Left lung (tissue), 14 donors: ENCODE measurements at places on chromosomes 1 and 21. TPM values are rescaled to one million over a fixed set of nuclear protein-coding genes. Genes with fewer than 3 reads are reported as not detected.

Gene ATP6V1G3
- not detected for total RNA-seq

Gene ATP1A2
- 2.8 TPM for total RNA-seq

Gene TFF1
- not detected for total RNA-seq

Gene PDZK1
- total RNA-seq, result 0.18 TPM

DNA sequence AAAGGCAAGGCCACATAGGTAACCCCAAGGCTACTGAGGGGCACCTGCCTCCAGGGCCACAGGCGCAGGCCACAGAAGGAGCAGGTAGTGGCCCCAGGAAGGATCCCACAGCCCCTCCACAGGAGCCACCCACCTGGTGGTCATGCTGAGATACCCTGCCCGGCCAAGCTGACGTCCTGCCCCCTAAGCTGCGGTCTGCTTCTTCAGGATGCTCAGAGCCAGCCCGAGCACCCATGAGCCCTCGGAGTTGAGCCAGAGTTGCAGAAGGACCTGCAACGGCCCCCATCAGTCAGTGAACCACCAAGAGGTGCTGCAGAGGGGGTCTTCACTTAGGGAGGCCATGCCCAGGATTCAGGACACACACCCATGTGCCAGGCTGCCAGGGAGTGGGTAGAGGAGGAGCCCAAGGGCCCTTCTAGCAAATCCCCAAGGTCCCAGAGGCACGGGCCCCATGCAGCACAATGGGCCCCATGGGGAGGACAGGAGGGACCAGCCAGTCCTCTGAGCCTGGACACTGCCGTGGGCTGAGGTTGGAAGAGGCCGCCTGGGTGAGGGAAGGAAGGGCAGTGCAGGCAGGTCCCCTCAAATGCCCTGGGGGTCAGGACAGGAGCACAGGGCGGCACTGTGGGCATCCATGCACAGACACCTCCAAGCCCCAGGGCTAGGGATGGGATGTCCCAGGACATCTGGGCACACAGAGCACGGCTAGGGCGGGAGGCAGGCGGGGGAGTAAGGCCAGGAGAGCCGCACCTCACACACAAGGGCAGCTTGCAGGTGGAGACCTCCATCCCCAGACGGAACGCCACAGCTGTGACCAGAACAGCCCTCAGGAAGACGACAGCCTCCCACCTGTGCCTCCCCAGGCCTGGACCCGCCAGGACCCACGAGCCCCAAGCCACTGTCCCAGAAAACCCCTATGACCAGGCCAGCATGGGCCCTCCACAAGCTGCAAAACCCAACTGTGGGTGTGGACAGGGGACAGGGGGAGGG lies 20.5 kb downstream of the WNT9A start:
- H3K4me3 ChIP-seq, result no peak overlapping the region
- H3K36me3 ChIP-seq, result no peaks in the 10 kb centered on the region
- no peaks in the 10 kb centered on the region for H3K4me1 ChIP-seq
- no peak overlapping the region for H3K27ac ChIP-seq
- peak; percentile 62 for DNase-seq
- H3K27me3 ChIP-seq, result no peaks in the 10 kb centered on the region

GRCh38 chr1:231986631-231987336 lies 360.2 kb downstream of the DISC1 start:
- no peak overlapping the region for H3K27ac ChIP-seq
- H3K27me3 ChIP-seq, result no peaks in the 10 kb centered on the region
- no peaks in the 10 kb centered on the region for H3K36me3 ChIP-seq
- no peaks in the 10 kb centered on the region for H3K4me1 ChIP-seq
